Right lung (tissue), 10 donors: ENCODE measurements at places on chromosomes 3 and 15. TPM values are rescaled to one million over a fixed set of nuclear protein-coding genes. Genes with fewer than 3 reads are reported as not detected.

The SKOR1 gene
- 0.47 TPM for polyA plus RNA-seq

DNA sequence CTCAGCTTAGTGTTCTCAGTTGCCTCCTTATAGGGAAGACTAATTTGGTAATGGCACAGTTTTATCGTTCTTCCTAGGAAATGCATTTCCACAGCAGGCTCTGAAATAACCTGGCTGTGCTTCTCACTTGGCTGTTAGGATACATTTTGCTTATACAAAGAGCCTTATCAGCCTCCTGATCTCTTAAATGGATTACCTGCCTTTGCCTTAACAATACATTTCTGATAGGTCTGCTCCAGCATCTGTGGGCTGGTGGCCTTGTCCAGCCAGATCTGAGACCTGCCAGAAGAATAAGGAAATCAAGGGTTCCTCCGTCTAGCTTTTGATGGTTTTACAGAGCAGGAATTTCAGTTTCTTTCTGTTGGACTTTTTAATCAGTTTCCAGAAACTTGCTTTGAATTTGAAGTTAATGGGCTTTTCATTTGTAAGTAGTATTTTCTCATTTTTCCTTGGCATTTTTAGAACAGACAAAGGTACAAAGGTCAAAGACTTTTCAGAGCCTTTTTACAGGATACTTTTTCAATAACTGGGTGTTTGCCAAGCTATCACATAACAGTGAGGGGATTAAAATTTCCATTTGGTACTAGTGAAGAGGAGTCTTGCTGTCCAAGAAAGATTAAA, 116.3 kb downstream of the AKAP13 start:
- no peak for DNase-seq

The HRG gene
- 0.13 TPM for polyA plus RNA-seq

DNA sequence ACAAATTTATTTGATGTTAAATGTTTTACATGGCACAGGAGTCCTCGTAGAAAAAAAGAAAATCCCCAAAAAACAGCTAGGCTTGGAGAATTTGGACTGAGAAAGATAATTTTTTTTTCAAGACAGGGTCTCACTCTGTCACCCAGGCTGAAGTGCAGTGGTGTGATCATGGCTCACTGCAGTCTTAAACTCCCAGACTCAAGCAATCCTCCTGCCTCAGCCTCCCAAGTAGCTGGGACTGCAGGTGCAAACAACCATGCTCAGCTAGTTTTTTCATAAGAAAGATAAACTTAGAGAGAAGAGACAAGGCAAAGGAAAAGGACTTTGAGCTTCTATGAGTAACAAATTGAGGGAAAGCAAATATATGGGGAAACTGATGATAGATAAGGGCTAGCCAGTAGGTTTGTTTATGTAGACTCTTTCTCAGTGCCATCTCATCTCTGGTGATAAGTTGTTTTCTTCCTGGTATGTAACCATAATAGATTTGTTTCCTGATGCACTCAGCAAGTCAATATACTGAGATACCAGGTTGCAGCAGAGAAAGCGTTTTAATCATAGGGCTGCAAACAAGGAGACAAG, 13.1 kb upstream of the TRMT10C start:
- DNase-seq = no peak

DNA sequence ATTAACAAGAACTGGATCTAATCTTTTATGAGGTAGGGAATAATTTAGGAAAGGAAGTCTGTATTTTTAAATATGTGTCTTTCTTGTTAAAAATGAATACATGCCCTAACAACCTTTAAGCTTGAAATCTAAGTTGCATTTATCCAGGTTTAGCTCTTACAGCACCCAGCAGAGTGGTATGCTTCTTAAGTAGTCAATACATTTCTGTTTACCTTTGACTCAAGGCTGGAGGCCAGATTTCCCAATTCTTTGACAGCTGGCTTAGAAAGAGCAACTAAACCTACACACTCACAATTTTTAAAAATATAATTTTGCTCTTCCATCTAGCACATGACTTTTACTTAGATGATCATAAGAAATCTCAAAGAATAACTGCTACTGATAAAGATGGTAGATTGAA, 148.9 kb downstream of the DPH6 start:
- no peak for DNase-seq

The CCR8 gene
- polyA plus RNA-seq = not detected

GRCh38 chr15:42157981-42158765, 1.7 kb upstream of the PLA2G4F start:
- DNase-seq = no peak

The SIDT1 gene
- 1.4 TPM for polyA plus RNA-seq

The TAGLN3 gene
- polyA plus RNA-seq = 3.9 TPM

GRCh38 chr3:114421204-114421603, 127.4 kb downstream of the TIGIT start:
- DNase-seq = no peak

GRCh38 chr3:98513091-98513511, 9.6 kb downstream of the CLDND1 start:
- no peak for DNase-seq

DNA sequence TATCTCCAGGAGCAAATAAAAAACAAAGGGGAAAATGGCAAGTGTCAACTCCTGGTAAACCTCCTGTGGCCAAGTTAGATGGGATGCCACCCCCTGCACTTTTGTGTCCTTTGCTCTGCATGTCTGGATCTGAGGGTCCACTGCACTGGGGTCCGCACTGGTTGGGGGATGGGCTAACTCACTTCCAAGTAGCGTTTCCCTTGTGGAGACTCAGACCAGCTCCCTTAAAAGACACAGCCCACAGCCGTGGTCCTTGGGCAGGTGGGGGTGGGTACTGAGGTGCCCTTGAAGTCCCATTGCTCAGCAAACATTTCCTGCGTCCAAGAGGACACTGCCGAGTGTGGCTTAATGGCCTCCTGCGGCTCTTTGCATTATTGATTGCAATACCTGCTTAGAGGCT, 188.2 kb downstream of the MEGF11 start:
- DNase-seq = no peak
